ENCODE measurements at places on chromosomes 1 and 21.

DNA sequence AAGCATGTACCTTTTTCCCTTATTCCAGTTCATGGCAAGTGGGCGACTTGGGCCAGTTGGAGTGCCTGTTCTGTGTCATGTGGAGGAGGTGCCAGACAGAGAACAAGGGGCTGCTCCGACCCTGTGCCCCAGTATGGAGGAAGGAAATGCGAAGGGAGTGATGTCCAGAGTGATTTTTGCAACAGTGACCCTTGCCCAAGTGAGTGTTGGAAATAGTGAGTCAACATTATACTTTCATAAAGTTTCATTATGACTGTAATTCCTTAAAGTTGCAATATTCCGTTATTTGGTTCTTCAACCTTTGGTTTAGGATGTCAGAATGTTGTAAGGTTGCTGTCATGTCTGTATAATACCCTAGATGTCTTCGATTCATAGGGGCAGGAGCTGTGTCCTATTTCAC lies 230.5 kb downstream of the TPR start:
- DNase-seq = no peak

DNA sequence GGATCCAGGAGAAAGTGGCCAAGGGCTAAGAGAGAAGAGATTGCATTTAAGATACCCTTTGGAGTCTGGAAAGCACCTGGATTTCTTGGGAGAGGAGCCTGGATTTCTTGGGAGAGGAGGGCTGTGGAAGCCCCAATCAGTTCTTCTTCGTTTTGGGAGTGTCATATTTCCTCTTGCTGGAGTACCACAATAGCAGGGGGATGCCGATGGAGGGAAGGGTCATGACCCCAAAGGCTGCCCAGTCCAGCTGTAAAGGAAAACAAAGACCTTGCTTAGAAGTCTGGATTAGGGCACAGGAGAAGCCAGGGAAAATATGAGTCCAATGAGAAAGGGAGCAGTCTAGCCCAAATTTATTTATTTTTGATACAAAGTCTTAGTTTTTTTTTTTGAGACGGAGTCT lies 11.3 kb downstream of the SSR2 start:
- DNase-seq = no peak

- no peak for DNase-seq
These were observed 235.2 kb downstream of the TRABD2B start for GRCh38 chr1:47761974-47762373.

GRCh38 chr1:203428981-203429599 lies 46.5 kb upstream of the PRELP start:
- no peak for DNase-seq

DNA sequence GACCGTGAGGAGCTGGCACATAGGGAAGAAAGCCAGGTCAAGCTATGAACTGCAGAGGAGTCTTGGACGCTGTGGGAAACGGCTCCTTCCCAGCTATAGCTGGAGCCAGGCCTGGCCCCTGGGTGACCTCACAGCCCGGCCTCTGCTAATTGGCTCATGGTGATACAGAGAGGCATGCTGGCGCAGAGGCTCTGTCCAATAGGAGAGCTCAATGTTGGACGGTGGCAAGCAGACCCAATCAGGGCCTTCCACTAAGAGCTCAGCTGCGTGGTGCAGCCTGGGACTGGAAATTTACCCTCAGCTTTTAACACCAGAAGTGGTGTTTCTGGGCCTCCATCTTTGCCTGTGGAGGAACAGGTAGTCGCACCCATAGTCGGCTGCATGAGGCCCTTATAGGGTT lies 64.4 kb upstream of the GRHL3 start:
- no peak for DNase-seq

- DNase-seq = no peak
These were observed 7.9 kb downstream of the CD53 start for GRCh38 chr1:110880708-110881374.

GRCh38 chr1:84436876-84437655 lies 38.8 kb downstream of the DNASE2B start:
- no peak for DNase-seq

- no peak for DNase-seq
These were observed 5.0 kb downstream of the CTBS start for GRCh38 chr1:84569216-84569615.

- DNase-seq = no peak
These were observed 36.5 kb downstream of the C1orf198 start for GRCh38 chr1:230831771-230832170.

- no peak for DNase-seq
These were observed 224.0 kb upstream of the SNX7 start for GRCh38 chr1:98437540-98437939.

DNA sequence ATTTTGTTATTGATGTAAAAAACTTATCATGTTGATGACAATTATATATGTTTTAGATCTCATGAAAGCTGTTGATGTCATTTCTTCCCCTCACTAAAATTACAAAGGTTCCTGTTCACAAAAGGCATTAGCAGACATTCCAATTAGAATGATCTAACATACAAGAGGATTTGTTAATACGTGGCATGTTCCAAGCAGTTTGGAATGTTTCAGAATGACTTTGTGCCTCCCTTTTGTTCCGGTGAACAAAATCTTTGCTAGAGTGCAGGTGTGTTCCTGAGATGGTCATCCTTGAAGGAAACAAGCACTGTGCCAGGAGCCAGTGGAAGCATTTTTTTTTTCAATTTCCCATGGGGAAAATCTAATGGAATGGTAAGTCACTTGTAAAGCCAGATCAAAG lies 108.0 kb upstream of the KCTD3 start:
- DNase-seq = peak; percentile 9

GRCh38 chr21:46059195-46059594 lies 38.7 kb upstream of the COL6A2 start:
- no peak for DNase-seq

- DNase-seq = no peak
These were observed 62.1 kb downstream of the MATN1 start for GRCh38 chr1:30661311-30661710.

DNA sequence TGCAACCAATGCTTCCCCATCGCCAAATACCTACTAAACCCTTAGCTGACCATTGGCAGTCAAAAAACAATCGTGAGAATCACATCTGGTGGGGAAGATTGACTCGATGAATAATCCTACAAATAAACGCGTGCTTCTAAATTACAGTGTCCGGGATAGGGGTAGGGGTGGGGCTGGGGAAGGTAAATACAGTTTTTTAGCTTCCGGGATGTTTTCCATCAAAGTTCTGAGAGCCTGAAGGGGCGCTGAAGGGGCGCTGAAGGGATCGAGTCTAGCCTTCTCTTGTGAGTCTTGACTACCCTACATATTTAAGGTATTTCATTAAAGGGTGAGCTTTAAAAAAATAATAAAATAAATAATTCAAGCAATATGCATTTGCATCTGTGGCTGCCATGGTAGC lies 40.5 kb downstream of the RRAGC start:
- DNase-seq = no peak

GRCh38 chr1:54549181-54549924 lies 1.3 kb downstream of the ACOT11 start:
- DNase-seq = no peak
